Activated B cell treated with CpG ODN at 0.5 μM for 24 hours (primary cell): ENCODE measurements at places on chromosomes 16 and 17.
A peak's percentile ranks its signal among the peaks of the same experiment; 100 is the strongest.

DNA sequence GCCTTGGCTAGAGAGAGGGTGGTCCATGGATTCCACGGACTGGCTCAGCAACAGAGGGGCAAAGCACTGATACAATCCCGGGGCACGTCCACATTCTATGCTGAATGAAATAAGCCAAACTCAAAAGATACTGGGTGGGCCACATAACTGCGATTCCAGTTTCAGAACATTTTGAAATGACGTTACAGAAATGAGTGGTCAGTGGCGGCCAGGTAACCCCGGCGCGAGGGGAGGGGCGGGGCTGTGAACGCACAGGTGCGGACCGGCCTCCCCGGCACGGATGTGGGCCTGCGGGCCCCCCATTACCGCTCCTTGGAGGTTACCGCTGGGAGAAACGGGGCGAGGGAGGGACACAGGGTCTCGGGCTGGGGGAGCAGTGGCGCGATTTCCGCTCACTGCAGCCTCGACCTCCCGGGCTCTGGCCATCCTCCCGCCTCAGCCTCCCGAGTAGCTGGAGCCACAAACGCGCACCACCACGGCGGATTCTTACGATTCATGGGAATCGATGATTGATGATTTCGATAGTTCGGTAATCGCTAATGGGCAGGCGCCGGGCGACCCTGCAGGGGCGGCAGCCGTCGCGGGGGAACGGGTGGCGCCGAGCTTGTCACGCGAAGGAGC is 559 bp downstream of the MVD start:
- no peak for DNase-seq

DNA sequence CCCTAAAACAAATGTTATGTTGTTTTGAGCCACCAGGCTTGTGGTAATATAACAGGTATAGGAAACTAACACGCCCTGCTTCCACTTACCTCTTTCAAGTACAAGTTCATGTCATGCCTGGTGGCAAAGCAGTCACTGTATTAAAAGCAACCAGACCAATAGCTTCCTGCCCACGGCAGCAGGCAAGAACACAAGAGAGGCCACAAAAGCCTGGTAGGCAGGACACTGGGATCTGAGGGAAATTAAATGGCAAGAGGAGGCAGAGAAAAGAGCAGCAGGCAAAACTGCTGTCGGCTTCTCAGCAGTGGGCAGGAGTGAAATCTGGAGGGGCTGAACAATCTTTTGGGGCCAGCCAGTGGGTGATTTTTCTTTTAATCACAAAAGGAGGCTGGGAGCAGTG is 2.2 kb downstream of the CYTH1 start:
- DNase-seq: no peak

DNA sequence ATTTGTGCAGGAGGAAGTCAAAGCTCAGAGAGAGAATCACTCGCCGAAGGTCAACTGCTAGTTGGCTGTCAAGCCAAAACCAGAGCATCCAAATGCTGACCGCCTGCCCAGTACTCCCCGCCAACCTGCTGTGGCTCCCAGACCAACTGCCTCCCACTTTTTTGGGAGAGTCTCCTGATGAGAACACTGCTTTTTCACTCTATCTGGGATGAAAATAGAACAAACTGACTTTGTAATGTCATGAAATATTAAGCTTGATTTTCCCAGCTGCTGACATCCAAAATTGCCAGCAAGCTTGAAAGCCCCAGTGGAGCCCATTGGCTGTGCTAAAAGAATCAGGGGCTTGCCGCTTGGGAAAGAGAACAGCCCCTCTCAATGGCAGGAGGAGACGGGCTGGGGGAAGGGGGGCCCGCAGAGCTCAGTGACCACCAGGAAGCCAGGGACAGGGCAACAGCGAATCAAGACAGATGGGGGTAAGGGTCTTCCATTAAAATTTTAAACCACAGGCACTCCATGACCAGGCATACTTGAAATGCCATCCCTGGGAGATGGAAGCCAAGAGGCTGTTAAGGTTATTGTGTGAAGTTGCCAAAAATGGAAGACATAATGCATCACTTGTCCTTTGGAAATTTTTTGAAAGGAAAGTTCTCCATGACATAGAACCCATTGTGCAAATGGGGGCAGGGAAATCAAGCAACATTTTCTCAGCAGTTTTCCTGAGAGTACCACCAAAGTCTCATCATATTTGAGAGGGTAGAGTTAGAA is 125.7 kb upstream of the CDH5 start:
- DNase-seq: no peak

DNA sequence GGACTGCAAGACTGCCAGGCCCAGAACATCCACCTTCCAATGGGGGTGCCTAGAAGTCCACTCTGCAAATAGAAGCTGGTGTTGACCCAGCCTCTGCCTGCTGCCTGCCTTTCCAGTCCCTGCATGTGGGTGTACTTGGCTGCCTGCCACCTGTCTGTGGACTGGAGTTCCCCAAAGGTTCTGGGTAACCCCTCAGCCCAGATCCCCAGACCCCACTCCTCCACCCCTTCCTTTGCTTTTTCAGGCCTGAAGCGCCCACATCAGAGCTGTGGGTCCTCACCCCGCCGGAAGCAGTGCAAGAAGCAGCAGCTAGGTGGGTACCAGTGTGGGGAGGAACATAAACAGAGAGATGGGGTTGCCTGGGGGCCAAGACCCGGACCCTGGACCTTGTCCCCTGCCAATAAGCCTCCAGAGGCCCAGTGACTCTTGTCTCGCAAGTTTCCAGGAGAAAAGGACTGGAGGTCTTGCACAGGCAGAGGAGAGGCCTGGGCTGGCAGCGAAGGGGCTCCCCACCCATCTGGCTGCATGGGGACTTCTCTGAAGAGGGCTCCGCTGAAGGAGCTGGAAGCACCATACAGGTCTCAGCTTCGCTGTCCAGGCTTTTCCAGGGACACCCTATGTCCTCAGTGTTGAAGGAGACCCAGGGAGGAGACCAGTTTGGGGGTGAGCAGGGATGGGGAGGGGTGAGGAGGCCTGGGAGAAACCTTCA is 34.3 kb downstream of the NLRC5 start:
- no peak for DNase-seq

GRCh38 chr17:38674749-38675615 is at the start of gene EPOP:
EPOP (minus strand) TSS chr17:38674957; CDS start chr17:38674495, 462 bp downstream.
- peak; percentile 79 for DNase-seq

DNA sequence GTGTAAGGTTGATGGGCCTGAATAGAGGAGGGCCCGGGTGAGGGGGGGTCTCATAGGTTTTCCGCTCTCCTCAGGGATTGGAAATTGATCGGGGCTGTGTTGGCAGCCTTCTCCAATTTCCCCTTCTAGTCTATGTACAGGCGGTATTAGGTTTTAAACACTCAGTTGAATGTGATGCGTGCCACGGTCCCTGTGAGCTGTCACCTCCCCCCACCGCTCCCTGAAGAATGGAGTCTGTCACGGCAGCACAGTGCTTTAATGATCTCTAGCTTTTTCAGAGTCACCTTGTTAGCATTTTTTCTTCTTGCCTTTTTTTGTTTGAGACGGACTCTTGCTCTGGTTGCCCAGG is 800 bp downstream of the COX4I1 start:
- no peak for DNase-seq

DNA sequence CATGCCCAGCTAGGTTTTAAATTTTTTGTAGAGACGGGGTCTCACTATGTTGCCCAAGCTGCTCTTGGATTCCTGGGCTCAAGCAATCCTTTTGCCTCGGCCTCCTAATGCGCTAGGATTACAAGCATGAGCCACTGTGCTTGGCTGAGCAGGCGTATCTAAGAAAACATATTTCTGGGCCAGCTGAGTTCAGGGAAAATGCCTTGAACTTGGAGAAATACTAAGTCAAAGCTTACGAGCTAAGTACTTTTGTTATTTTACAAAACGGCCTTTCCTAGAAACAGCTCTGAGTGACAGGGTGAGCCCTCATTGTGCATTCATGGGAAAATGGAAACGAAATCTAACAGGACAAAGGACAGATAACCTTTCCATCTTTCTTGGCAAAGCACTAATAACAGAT is 24.7 kb downstream of the DNAI2 start:
- no peak for DNase-seq

DNA sequence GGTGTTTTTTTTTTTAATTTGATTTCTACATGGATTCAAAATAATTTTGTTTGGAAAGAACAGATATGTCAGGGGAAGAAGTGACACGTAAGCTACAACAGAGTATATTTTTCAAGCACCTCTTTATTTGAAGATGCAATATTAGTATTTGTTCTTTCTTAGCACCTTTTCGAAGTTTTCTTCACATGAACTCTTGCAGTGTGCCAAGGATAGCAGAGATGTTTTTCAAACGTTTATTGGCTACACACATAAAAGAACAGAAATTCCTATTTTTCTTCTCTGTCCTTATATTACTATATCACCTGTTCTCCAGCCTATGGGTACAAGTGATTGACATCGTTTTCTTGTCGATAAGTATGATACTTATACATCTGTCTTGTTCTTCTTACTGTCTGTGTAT is 192.7 kb upstream of the TBX2 start:
- no peak for DNase-seq

GRCh38 chr17:58402047-58402446 is 15.3 kb downstream of the RNF43 start:
- no peak for DNase-seq

GRCh38 chr16:79509211-79509631 is 91.3 kb downstream of the MAF start:
- no peak for DNase-seq

- DNase-seq: no peak
Observed at GRCh38 chr17:1123393-1123831, 56.4 kb downstream of the ABR start.

- DNase-seq: peak; percentile 70
Observed at GRCh38 chr16:30184096-30184890, 891 bp downstream of the CORO1A start.

GRCh38 chr17:15263206-15263579 is 1.9 kb downstream of the PMP22 start:
- DNase-seq: no peak

DNA sequence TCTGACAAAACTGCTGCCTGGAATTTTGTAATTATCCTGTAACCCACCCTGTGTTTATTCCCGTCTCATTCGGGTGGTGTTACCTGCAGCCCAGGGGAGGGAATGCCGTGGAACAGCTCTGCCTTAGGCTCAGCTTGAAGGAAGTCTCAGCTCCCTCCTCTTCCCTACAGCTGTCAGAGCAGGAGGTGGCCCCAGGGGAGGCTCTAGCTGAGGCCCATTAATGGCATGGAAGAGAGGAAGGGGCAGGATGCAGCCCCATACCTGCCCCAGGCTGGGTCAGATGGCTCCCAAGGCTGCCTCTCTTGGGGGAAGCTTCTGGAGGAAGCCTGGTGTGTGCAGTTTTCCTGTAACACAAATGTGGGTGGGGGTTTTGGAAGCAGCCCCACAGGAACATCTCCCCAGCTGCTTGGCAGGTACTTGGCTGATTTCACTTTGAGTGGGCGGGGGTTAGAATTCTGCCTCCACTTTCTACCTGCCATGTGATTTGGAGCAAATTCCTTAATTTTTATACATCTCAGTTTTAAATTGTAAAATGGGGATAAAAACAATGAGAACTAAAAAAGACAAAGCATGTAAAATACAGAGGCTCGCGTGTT is 103.9 kb downstream of the MGAT5B start:
- DNase-seq: no peak

GRCh38 chr17:68176718-68177117 is 71.1 kb upstream of the AMZ2 start:
- DNase-seq: no peak

DNA sequence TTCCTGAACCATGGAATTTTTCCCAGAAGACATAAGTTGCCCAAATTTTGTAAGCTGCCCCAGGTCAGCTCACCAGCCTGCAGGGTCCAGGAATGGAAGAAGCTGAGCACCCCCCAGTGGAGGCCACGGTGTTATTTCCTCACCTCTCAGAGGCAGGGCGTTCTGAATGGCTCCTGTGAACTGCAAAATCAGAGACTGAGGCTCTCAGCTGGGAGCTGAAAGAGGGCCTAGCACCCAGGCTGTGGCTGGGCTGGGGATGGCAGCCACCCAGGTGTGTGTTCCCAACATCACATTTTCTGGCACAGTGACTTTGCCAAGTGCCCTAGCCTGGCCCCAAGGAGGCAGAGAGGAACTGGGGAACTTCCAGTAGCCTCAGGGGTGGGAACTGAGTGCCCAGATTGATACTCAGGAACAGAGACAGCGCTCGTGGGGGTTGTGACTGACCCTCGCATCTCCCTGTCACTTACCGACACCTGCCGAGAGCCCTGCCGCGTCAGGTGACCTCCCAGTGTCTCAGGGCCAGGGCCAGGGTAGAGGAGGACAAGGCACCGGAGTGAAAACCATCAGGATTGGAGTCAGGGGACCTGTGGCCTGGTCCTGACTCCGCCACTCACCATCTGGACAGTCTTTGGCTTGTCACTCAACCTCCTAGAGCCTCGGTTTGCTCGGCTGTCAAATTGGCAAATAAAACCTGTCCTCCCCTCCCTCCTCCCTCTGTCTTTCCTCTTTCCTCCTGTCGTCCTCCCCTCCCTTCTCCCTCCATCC is 11.3 kb downstream of the CACNG4 start:
- DNase-seq: no peak

DNA sequence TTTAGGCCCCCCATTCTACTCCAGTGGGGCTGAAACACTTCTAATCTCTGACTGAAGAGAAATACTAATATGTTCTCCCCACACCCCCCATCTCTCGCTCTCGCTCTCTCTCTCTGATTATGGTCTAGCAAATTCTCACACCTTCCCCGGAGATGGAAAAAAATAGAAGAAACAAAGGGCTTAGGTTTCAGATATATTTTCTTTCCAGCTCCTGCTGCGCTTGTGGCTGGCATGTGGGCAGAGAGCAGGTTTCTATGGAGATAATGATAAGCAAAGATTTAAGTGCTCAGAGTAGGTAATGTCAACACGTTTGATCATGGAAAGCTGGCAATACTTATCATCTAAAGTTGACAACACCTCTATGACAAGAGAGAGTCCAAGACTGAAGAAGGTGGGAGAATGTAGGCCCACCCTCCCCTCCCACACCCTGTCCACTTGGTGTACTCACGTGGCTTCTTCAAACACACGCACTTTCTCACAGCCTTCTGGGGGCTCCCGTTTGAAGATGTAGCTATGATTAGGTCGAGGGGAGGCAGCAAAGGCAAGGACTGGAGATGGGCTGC is 8.0 kb upstream of the SLC35B1 start:
- no peak for DNase-seq

DNA sequence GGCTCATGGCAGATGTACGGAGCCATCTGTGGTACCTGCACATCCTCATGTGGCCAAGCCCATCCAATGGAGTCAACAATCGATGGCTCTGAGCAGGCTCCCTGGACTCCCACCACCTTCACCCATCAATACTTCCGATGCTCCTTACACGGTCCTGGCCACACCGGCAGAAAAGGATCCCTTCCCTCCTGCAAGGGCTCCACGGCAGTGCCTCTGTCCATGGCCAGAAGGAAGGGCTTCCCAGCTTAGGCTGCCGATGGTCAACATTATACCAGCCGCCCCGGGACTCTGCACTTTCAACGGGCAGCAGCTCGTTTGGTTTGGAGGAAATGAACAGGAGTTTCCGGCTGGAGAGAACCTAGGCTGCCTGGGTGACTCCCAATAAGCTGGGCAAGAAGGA is 13.2 kb downstream of the SLX4 start:
- DNase-seq: no peak

GRCh38 chr17:66737524-66737923 is 97.4 kb upstream of the CACNG5 start:
- DNase-seq: no peak

DNA sequence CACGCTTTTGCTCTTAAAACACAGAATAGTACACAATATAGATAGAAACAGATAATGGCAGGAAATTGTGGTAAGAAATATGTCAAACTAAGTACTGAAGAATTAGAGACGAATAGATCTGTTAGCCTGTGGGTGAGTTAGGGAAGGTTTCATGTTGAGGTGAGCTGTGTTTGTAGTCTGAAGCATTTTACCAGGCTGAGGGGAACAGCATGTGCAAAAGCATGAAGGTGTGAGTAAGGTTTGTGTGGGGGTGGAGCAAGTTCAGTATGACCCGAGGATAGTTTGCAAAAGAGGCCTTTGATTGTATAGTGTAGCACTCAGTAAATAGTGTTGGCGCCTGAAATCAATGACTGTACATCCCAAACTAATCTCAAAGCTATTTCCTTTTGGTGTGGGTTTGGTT is 13.8 kb downstream of the IGSF6 start:
- no peak for DNase-seq
